ENCODE measurements at places on chromosomes 5 and 9.

DNA sequence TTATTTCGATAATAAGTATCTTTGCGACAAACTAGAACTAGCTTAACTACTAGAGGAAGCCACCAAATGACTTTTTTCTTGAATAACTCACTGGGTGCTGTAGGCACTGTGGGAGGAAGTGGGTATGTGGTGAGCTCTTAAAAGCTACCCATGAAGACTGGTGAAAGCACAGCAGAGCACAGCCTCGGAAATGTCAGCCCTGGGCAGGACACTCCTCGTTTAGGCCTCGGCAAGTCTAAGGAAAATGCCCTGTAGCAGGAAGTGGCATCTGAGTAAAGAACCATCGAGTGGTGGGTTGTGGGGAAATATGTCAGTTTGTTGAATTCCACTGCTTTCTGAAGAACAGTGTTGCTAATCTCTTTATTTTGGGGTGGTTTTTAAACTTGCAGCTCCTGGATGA, 44.0 kb upstream of the NCS1 start:
- DNase-seq: peak; percentile 61

GRCh38 chr5:168424594-168425323, 61.5 kb upstream of the RARS1 start:
- DNase-seq: peak; percentile 80

- peak; percentile 45 for DNase-seq
Measured at GRCh38 chr9:121399126-121399882, 29.3 kb upstream of the STOM start.

GRCh38 chr5:103013933-103014552, 105.9 kb downstream of the GIN1 start:
- no peak for DNase-seq

- DNase-seq: peak; percentile 62
Measured at GRCh38 chr9:127921557-127922120, 4.8 kb upstream of the ST6GALNAC4 start.

DNA sequence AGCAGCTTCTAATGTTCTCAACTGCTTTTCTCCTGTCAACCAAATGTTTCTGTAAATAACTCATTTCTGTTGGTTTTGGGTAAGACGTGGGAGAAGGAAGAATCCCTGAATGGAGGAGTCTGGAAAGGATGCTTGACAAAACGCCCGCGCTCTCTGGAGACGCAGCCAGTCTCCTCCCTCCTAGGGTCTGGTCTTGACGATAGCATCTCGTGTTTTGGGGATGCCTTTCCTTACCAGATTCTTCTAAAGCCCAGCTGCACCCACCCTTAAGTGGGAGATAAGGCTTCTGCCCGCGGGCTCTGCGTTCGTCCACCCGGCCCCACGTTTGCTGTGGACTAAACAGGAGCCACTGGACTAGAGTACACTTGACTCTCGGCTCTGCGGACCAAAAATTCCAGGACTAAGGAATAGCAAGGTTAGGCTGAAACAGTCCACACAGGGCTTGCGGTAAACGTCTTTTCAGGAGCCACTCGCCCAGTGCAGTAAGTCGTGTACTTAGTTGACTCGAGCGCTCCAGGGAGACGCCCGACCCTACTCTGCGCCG, 491 bp upstream of the CTSL start:
- peak; percentile 39 for DNase-seq

- DNase-seq: no peak
Measured at GRCh38 chr5:175257847-175258194, 186.2 kb downstream of the DRD1 start.
